ENCODE measurements at places on chromosomes 2 and 18. TPM values are rescaled to one million over a fixed set of nuclear protein-coding genes. Genes with fewer than 3 reads are reported as not detected.

The FER1L5 gene
- not detected for total RNA-seq

The SOWAHC gene
- total RNA-seq: 0.17 TPM

The LDLRAD4 gene
- 44.3 TPM for total RNA-seq

The EFR3B gene
- total RNA-seq: 0.08 TPM

The CNDP2 gene
- total RNA-seq: 148 TPM

The NOSTRIN gene
- total RNA-seq: not detected

The SCN3A gene
- total RNA-seq: not detected

The METTL5 gene
- total RNA-seq: 57.1 TPM

The OR6B2 gene
- total RNA-seq: not detected

The FAM117B gene
- 23.1 TPM for total RNA-seq

The UGT1A4 gene
- not detected for total RNA-seq

The CYTIP gene
- total RNA-seq: 238 TPM

The MAP2 gene
- not detected for total RNA-seq

The GPR75 gene
- 3.3 TPM for total RNA-seq

The XDH gene
- not detected for total RNA-seq

The LBX2 gene
- 1.3 TPM for total RNA-seq

The GPR45 gene
- not detected for total RNA-seq

The SERPINB11 gene
- not detected for total RNA-seq

The YWHAQ gene
- total RNA-seq: 191 TPM

The ARL4C gene
- 214 TPM for total RNA-seq

The CCDC74B gene
- 1.5 TPM for total RNA-seq

The ADAM23 gene
- 3.1 TPM for total RNA-seq

The CD226 gene
- 50.9 TPM for total RNA-seq

The NRBP1 gene
- total RNA-seq: 92.2 TPM

The MPV17 gene
- total RNA-seq: 93.4 TPM

The SMAD7 gene
- total RNA-seq: 30.1 TPM

The CPLX4 gene
- not detected for total RNA-seq

The MLPH gene
- not detected for total RNA-seq

The ADD2 gene
- 20.9 TPM for total RNA-seq

The GCKR gene
- total RNA-seq: not detected

The ACVR1C gene
- total RNA-seq: 2.0 TPM

The FTCDNL1 gene
- 1.7 TPM for total RNA-seq

The DSC2 gene
- not detected for total RNA-seq

The IL36G gene
- total RNA-seq: not detected

The C2orf15 gene
- 2.3 TPM for total RNA-seq

The RTP5 gene
- total RNA-seq: 0.60 TPM

The NXPH2 gene
- total RNA-seq: not detected

The ARHGAP15 gene
- 141 TPM for total RNA-seq

The DNER gene
- total RNA-seq: not detected

The ASXL3 gene
- total RNA-seq: not detected

The KIAA2012 gene
- total RNA-seq: not detected

The LTBP1 gene
- 0.19 TPM for total RNA-seq

The MC5R gene
- not detected for total RNA-seq

The DNAJC5G gene
- total RNA-seq: not detected

The KLHL14 gene
- not detected for total RNA-seq

The RNF138 gene
- 86.7 TPM for total RNA-seq

The LYG2 gene
- total RNA-seq: not detected

The GKN1 gene
- total RNA-seq: not detected

The ANKRD30BL gene
- not detected for total RNA-seq

The CELF4 gene
- not detected for total RNA-seq

The INO80D gene
- 25.5 TPM for total RNA-seq

The POTEC gene
- not detected for total RNA-seq

The SLC5A7 gene
- not detected for total RNA-seq

The MXD1 gene
- total RNA-seq: 14.3 TPM

The GALR1 gene
- total RNA-seq: not detected

The CCDC141 gene
- 15.0 TPM for total RNA-seq

The TFPI gene
- not detected for total RNA-seq

The LRP2 gene
- 0.47 TPM for total RNA-seq

The MOGAT1 gene
- total RNA-seq: not detected

Data from activated naive CD8-positive, alpha-beta T cell treated with anti-CD3 and anti-CD28 coated beads, Interleukin-2, amount 10 ng/mL, durations not matched to agents 7 days and 5 days (primary cell).